ENCODE measurements at places on chromosomes 2 and 18. TPM values are rescaled to one million over a fixed set of nuclear protein-coding genes. Genes with fewer than 3 reads are reported as not detected.
A peak's percentile ranks its signal among the peaks of the same experiment; 100 is the strongest.

Gene TM4SF20
- not detected for total RNA-seq

Gene NYAP2
- not detected for total RNA-seq

Gene SLC4A3
- 7.4 TPM for total RNA-seq

Gene UPP2
- total RNA-seq = not detected

Gene SCG2
- 0.77 TPM for total RNA-seq

Gene POMC
- total RNA-seq = 2.2 TPM

Gene RAPGEF4
- 1.4 TPM for total RNA-seq

Gene DAW1
- total RNA-seq = 0.84 TPM

Gene PROKR1
- 3.9 TPM for total RNA-seq

Gene CAPN14
- 0.08 TPM for total RNA-seq

Gene PTPRN
- total RNA-seq = 5.2 TPM

Gene FABP1
- not detected for total RNA-seq

Gene FIGN
- total RNA-seq = 22.8 TPM

Gene COL3A1
- not detected for total RNA-seq

Gene ANKRD30B
- total RNA-seq = not detected

Gene CAD
- total RNA-seq = 146 TPM

DNA sequence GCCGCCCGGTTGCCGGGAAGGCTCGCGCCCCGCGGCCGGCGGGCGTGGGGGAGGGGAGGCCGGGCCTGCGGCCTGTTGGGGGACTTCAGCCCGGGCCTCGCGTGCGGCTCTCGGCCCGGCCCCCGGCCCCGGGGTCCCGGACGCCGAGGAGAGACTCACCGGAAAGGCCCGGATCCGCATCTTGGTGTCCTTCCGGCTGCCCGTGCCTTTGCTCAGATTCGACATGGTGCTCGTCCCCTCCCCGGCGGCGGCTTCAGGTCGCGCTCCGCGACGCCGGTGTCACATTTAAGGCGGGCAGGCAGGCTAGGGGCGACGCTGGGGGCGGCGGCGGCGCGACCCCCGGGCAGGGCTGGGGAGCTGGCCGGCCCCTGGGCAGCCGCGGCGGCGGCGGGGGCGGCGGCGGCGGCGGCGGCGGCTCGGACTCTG, 365 bp downstream of the CUL3 start:
- H3K4me3 ChIP-seq = peak overlapping the region; percentile 87
- H3K4me1 ChIP-seq = 0 out of 2 replicates have a peak, but pooled peaks cover 4% of the 10 kb centered on the region
- no peak for DNase-seq
- H3K27me3 ChIP-seq = no peaks in the 10 kb centered on the region
- H3K36me3 ChIP-seq = no peaks in the 10 kb centered on the region
- H3K27ac ChIP-seq = peak overlapping the region; percentile 83

- H3K36me3 ChIP-seq = no peaks in the 10 kb centered on the region
- no peaks in the 10 kb centered on the region for H3K4me1 ChIP-seq
- no peaks in the 10 kb centered on the region for H3K27me3 ChIP-seq
- no peak for DNase-seq
- H3K4me3 ChIP-seq = no peak overlapping the region
- H3K27ac ChIP-seq = no peak overlapping the region
Measured at GRCh38 chr2:108423502-108424251, 25.3 kb upstream of the GCC2 start.

- H3K4me3 ChIP-seq = no peak overlapping the region
- H3K27ac ChIP-seq = no peak overlapping the region
- no peaks in the 10 kb centered on the region for H3K4me1 ChIP-seq
- no peak for DNase-seq
Measured at GRCh38 chr2:219325136-219325535, 7.4 kb downstream of the RESP18 start.

- no peak overlapping the region for H3K27ac ChIP-seq
- no peak for DNase-seq
- H3K4me3 ChIP-seq = no peak overlapping the region
- H3K4me1 ChIP-seq = peaks cover 25% of the 10 kb centered on the region
- peaks cover 100% of the 10 kb centered on the region for H3K27me3 ChIP-seq
Measured at GRCh38 chr2:118841828-118842461, 5.5 kb downstream of the EN1 start.

DNA sequence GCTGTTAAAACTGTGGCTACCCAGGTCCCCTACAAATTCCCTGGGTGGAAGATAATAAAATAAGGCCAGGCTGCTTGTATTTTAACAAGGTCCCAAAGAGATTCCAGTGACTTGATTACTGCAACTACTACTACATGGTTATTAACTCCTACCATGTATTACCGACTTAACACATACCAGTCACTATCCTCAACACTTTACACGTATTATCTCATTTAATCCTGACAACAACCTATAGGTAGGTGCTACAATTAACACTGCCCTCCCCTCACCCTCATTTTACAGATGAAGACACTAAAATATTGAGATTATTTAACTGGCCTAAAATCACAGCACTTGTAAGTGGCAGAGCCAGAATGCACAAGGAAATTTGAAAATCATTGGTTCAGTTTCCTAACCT, 5.4 kb downstream of the CLASP1 start:
- no peak for DNase-seq
- no peaks in the 10 kb centered on the region for H3K36me3 ChIP-seq
- no peak overlapping the region for H3K27ac ChIP-seq
- H3K4me3 ChIP-seq = no peak overlapping the region
- no peaks in the 10 kb centered on the region for H3K27me3 ChIP-seq

GRCh38 chr18:46054956-46055837, 16.9 kb downstream of the PSTPIP2 start:
- no peaks in the 10 kb centered on the region for H3K36me3 ChIP-seq
- H3K27ac ChIP-seq = no peak overlapping the region
- no peak overlapping the region for H3K4me3 ChIP-seq
- no peak for DNase-seq

- no peak for DNase-seq
- no peak overlapping the region for H3K4me3 ChIP-seq
- H3K27me3 ChIP-seq = no peaks in the 10 kb centered on the region
- no peaks in the 10 kb centered on the region for H3K36me3 ChIP-seq
Measured at GRCh38 chr2:173117678-173118077, 42.0 kb downstream of the MAP3K20 start.

DNA sequence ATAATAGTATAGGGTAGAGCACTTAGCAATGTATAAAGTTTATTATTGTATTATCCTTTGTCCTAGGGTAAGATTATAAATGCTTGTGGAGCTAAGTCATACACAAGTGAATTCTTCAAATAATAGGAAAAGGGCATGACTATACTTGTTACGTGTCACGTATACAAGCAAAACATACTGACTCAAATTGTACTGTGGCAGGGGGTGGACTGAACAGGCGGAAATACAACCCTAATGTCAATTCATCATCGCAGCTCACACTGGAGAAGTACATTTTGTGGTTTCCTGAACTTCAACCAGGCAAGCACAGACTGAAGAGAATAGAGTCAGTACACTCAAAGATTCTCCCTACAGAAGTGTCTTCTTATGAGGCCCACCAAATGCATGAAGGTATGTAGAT, 201.0 kb downstream of the MBD2 start:
- H3K4me3 ChIP-seq = no peak overlapping the region
- H3K27me3 ChIP-seq = no peaks in the 10 kb centered on the region
- no peak overlapping the region for H3K27ac ChIP-seq
- no peaks in the 10 kb centered on the region for H3K4me1 ChIP-seq
- no peaks in the 10 kb centered on the region for H3K36me3 ChIP-seq

DNA sequence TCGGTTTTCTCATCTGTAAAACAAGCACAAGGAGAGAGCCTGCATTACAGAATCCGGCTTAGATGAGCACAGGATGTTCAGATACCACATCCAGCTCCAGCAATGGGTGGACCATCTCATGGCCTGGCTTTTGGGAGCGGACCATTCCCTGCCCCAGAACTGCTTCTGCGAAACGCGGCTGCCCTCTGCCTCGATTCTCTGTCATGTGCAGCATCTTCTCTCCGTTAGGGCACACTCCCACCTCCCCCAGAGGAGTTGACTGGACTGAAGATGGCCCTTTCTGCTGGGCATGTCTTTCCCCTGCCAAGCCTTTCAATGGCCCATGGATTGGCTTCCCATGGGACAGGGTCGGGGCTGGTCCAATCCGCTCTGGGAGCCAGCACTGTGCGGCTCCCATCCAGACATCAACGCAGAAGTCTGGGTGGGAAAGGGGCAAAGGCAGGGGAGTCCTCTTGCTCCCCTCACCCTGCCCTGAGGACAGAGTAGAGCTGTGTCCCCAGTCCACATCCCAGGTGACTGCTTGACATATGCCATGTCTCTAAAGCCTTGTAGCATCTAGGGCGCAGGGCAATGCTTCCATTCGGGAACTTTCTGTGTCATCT, 14.3 kb upstream of the FAHD2A start:
- H3K4me3 ChIP-seq = no peak overlapping the region
- H3K4me1 ChIP-seq = no peaks in the 10 kb centered on the region
- no peak for DNase-seq
- no peaks in the 10 kb centered on the region for H3K27me3 ChIP-seq
- no peak overlapping the region for H3K27ac ChIP-seq

DNA sequence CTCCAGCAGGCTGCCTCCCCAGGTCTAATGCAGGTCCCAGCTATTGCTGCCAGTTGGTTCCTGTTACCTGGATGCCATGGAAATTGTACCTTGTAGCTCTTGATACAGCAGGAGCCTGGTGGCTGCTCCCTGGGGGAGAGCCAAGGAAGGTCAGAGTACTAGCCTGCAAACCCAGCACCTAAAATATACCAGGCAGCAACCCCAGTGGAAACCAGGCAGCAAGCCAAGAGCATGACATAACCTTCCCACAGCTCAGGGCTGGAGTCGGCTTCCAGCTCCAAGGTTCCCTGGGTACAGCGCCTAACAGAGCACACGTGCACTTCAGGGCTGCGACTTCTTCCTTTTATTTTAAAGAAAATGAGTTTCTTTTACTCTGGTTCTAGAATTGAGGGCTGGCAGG, 30.3 kb downstream of the TNP1 start:
- no peak overlapping the region for H3K27ac ChIP-seq
- H3K27me3 ChIP-seq = no peaks in the 10 kb centered on the region
- no peak for DNase-seq
- H3K4me1 ChIP-seq = no peaks in the 10 kb centered on the region
- no peaks in the 10 kb centered on the region for H3K36me3 ChIP-seq

DNA sequence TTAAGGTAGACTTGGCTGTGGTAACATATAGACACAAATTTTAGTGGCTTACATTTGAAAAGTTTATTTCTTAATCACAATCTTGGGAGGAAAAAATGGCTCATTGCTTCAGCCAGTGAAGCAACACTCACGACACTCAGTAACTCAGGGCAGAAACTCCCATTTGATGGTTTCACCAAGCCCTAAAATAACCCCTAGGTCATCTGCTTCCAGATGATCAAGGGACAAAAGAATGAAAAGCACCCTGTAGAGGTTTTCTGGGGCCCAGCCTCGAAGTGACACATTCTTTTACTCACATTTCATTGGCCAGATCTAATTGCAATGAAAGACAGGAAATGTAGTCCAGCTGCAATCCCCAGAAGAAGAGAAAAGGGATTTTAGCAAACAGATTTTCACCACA, 275.9 kb downstream of the TMX3 start:
- no peak overlapping the region for H3K4me3 ChIP-seq
- no peaks in the 10 kb centered on the region for H3K27me3 ChIP-seq
- DNase-seq = no peak
- no peak overlapping the region for H3K27ac ChIP-seq
- no peaks in the 10 kb centered on the region for H3K36me3 ChIP-seq

DNA sequence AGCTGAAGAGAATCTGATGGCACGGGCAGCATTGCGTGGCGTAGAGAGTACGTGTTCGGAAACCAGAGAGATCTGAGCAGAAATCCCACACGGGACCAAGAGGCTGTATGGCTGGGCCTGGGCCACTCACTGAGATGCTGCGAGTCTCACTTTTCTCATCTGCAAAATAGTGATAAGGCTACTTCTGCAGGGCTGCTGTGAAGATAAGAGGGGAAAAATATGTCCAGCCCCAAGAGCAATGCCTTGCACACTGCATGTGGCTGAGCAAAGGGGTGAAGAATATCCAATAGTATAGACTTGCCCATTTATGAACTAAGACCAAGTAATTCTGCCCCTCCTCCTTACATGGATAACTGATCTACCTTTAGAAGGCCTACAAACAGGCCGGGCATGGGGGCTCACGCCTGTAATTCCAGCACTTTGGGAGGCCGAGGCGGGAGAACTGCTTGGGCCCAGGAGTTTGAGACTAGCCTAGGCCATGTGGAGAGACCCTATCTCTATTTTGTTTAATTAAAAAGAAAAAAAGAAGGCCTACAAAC, 3.1 kb downstream of the FECH start:
- H3K27ac ChIP-seq = no peak overlapping the region
- DNase-seq = no peak
- peaks cover 4% of the 10 kb centered on the region for H3K4me1 ChIP-seq
- no peaks in the 10 kb centered on the region for H3K27me3 ChIP-seq
- no peak overlapping the region for H3K4me3 ChIP-seq

- H3K4me1 ChIP-seq = no peaks in the 10 kb centered on the region
- H3K36me3 ChIP-seq = no peaks in the 10 kb centered on the region
- no peak for DNase-seq
- no peak overlapping the region for H3K27ac ChIP-seq
- no peak overlapping the region for H3K4me3 ChIP-seq
Measured at GRCh38 chr2:182713601-182714000, 2.5 kb upstream of the DNAJC10 start.

DNA sequence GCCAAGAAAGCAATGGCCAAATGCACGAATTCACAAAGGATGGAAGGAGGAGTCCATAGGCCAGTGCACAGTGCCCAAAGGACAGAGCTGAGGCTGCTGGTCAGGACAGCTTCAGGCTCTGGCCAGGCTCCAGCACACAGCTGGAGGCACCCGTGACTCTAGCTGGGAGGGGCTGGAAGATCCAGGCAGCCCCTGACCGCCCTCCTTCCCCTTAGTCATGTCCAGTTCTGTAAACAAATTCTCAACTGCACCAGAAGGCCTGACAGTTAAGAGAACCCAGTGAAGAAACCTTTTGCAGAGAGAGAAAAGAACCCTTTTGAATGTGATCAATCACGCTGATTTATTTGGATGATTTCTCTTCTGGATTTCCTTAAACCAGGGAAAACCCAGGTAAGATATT, 7.7 kb upstream of the YWHAQ start:
- no peak overlapping the region for H3K4me3 ChIP-seq
- no peak overlapping the region for H3K27ac ChIP-seq

GRCh38 chr2:95386031-95386430, 16.5 kb upstream of the FAHD2A start:
- no peak for DNase-seq
- no peaks in the 10 kb centered on the region for H3K27me3 ChIP-seq
- H3K36me3 ChIP-seq = no peaks in the 10 kb centered on the region
- H3K27ac ChIP-seq = no peak overlapping the region
- H3K4me3 ChIP-seq = no peak overlapping the region
- no peaks in the 10 kb centered on the region for H3K4me1 ChIP-seq

- H3K36me3 ChIP-seq = no peaks in the 10 kb centered on the region
- no peak overlapping the region for H3K4me3 ChIP-seq
- H3K4me1 ChIP-seq = no peaks in the 10 kb centered on the region
- DNase-seq = no peak
Measured at GRCh38 chr2:100160396-100160795, 18.0 kb upstream of the AFF3 start.

- H3K27me3 ChIP-seq = no peaks in the 10 kb centered on the region
- no peak overlapping the region for H3K4me3 ChIP-seq
- H3K4me1 ChIP-seq = no peaks in the 10 kb centered on the region
- DNase-seq = no peak
Measured at GRCh38 chr2:8743261-8743660, 61.4 kb downstream of the ID2 start.

GRCh38 chr18:60329131-60329530, 43.4 kb downstream of the MC4R start:
- no peak overlapping the region for H3K27ac ChIP-seq
- DNase-seq = no peak
- H3K4me3 ChIP-seq = no peak overlapping the region
- H3K36me3 ChIP-seq = no peaks in the 10 kb centered on the region

All from H1 (cell line).